ENCODE measurements at places on chromosomes 3 and 15.

- no peak for DNase-seq
Observed at GRCh38 chr3:156274791-156275190, 154.4 kb downstream of the KCNAB1 start.

DNA sequence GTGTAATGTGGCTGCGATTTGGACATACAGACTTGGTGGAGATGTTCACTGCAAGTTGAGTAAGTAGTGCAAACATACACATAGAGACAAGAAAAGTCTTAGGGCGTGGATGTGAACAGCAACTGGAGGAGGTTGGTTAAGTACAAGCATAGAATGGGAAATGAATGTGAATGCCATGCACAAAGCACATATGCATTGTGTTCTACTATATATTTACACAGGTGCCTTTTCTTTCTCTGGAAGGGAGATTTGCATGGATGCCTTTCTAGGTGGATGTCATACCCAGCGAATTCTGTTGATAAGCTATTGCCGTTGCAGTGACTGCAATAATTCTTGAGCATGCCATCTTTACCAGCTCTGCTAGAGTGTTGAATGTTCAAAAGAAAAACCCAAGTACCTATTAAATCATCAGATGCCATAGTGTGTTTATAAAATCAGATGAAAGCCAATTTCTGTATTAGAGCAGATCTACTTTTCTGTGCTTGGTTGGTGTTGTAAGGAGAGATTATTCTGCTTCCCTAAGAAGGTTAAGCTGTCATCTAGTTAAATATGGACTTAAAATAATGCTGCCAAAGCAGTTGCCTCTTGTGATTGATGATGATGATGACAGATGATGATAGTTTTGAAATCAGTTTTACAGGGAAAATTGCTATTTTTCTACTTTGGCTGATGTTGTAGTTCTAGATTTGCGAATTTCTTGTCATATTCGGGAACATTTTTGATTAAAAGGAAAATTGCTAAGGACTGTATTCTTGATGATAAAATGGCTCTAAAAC lies 148.4 kb downstream of the CNTN4 start:
- DNase-seq, result no peak

DNA sequence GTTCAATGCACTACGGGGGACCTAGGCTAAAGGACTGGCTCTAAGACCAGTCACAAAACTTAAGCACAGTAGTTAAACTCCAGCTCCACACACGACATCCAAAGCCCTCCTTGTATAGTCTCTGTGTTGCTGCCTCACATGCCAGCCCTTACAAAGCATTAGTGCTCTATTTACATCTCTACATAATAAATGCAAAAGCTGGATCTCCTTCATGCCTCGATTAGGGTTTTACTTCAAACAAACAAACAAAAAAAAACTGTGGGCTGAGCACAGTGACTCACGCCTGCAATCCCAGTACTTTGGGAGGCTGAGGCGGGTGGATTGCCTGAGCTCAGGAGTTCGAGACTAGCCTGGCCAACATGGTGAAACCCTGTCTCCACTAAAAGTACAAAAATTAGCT lies 9.6 kb downstream of the PGBD4 start:
- no peak for DNase-seq

DNA sequence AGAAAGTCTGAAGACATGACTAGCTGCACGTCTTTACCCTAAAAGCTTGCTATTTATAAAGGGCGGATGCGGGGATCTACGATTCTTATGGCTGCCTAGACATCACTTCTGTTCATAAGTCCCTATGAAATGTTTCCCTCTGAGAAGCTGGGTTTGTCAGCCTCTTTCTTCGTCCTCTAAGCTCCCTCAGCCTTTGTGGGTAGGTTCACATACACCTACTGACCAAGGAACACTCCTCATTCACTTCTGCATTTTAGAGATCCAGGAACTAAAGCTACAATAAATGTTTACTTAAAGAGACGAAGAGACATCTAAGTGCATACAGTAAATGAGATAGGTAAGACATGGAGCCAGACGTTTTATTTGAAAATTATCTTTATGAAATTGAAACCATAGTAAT lies 16.7 kb upstream of the RAMAC start:
- no peak for DNase-seq

GRCh38 chr3:84141571-84141970 lies 817.2 kb upstream of the CADM2 start:
- DNase-seq, result no peak

DNA sequence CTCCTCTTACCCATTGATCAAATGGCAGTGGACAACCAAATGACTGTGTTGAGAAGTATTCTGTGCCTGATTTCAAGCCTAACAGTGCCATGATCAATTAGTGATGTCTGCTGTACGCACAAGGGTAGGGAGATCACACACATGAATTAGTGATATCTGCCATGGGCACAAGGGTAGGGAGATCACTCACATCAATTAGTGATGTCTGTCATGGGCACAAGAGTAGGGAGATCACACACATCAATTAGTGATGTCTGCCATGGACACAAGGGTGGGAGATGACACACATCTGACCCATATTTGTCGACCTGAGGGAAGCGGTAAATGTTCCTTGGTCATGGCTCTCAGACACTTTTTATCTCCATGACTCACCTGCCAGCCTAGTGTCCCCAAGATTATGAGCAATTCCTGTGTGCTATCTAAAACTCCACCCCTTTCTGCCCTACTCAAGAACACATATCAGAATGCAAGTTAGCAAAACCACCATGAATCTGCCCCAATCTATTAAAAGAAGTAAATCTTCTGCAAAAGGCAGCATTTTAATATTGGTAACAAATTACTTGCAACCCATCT lies 165.0 kb downstream of the NTRK3 start:
- DNase-seq, result no peak

DNA sequence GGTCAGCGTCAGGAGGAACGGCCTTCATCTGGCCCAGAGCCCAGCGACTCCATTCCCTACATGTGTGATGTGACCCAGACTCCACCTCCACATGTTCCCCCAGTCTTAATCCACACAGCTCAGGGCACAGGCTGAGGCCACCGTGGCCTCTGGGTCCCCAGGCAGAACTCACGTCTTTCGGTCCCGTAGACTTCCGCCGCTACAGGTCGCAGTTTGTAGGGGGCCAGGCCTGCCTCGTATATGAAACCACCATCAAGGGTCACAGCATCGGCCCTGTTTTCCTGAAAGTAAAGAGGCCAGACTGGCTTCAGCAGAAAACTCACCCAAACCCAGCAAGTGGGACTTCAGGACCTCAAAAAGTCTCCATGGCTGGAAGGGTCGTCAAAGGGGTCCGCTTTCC lies 8.6 kb downstream of the LTF start:
- no peak for DNase-seq

- no peak for DNase-seq
Observed at GRCh38 chr15:24955531-24955921, 739 bp downstream of the SNRPN start.

DNA sequence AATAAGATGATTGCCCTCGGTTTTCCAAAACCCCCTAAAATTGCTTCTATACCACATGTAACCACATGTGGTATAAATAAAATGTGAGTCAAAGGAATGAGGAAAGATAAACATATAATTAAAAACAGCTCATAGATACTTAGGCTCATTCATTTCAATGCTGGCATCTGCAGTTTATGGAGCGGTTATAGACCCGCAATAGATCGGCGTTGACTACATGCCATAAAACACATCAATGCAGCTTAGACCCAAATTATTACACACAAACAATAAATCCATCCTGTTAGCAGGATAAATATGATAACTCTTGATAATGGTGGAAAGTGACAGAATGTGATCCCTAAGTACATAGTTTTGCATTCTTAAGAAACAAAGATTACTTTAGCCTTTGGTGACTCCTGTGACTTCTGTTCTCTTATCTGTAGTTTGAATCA lies 143.7 kb downstream of the NR2F2 start:
- no peak for DNase-seq
